Neural progenitor cell (in vitro differentiated cells): ENCODE measurements at places on chromosomes 5 and 9. TPM values are rescaled to one million over a fixed set of nuclear protein-coding genes. Genes with fewer than 3 reads are reported as not detected.

- no peaks in the 10 kb centered on the region for H3K36me3 ChIP-seq
- H3K27me3 ChIP-seq, result no peaks in the 10 kb centered on the region
- H3K27ac ChIP-seq, result no peak overlapping the region
- no peak overlapping the region for H3K4me3 ChIP-seq
- no peak for DNase-seq
Observed at GRCh38 chr5:172173564-172174153, 14.4 kb downstream of the STK10 start.

DNA sequence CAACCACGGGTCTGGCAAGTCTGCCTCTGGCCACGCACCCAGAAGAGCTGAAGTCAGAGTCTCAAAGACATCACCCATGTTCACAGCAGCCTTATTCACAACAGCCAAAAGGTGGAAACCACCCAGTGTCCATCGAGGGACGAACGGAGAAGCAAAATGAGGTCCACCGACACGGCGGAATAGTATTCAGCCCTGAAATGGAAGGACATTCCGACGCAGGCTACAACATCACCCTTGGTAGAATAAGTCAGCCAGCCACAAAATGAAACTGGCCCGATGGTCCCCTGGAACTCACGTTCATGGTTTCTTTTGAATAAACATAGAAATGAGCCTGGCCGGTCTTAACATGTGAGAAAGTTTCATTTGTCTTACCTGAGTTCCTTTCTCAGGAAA lies 16.9 kb downstream of the CCDC187 start:
- no peaks in the 10 kb centered on the region for H3K36me3 ChIP-seq
- H3K4me3 ChIP-seq, result no peak overlapping the region
- DNase-seq, result no peak

GRCh38 chr9:133210202-133210532 lies 1.1 kb upstream of the OBP2B start:
- H3K27ac ChIP-seq, result no peak overlapping the region
- H3K4me3 ChIP-seq, result no peak overlapping the region
- no peak for DNase-seq
- no peaks in the 10 kb centered on the region for H3K4me1 ChIP-seq
- H3K27me3 ChIP-seq, result peaks cover 74% of the 10 kb centered on the region

GRCh38 chr9:27749838-27750237 lies 176.6 kb upstream of the C9orf72 start:
- no peak for DNase-seq
- peaks cover 38% of the 10 kb centered on the region for H3K27me3 ChIP-seq
- H3K36me3 ChIP-seq, result no peaks in the 10 kb centered on the region
- H3K4me1 ChIP-seq, result no peaks in the 10 kb centered on the region

- H3K36me3 ChIP-seq, result no peaks in the 10 kb centered on the region
- no peaks in the 10 kb centered on the region for H3K27me3 ChIP-seq
- H3K4me1 ChIP-seq, result no peaks in the 10 kb centered on the region
- no peak overlapping the region for H3K27ac ChIP-seq
- DNase-seq, result no peak
Observed at GRCh38 chr5:69039829-69040228, 54.0 kb upstream of the SLC30A5 start.

DNA sequence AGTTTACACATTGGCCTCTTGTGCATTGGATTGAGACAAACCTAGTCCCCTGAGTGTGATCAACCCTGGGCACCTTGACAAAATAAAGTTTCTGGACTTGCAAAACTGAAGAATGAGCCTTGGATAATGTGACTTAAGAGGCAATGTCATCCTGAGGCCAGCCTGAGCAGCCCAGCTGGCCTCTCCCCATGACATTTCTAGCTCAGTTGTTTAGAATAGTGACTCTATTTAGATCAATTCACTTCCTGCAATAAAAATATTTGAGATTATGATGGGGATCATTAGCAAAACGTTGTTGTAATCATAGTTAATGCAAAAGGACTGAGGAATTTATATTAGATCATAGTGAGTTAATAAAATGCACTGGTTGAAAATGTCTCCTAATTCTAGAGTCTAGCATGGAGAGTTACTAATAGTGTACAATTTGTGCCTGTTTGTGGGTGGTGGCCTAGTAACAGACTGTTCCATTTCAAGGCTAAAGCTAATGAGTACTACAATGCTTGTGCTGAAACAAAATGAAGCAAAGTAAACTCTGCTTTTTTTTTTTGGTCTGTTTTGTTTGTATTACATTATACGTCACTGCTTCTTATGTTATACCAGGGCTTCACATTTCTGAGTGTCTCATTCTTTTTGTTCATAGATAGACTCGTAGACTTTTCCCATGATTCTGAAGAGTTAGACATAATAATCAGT lies 10.9 kb upstream of the RHOBTB3 start:
- H3K4me1 ChIP-seq, result no peaks in the 10 kb centered on the region
- no peak overlapping the region for H3K27ac ChIP-seq
- DNase-seq, result no peak
- no peaks in the 10 kb centered on the region for H3K27me3 ChIP-seq
- H3K36me3 ChIP-seq, result no peaks in the 10 kb centered on the region

DNA sequence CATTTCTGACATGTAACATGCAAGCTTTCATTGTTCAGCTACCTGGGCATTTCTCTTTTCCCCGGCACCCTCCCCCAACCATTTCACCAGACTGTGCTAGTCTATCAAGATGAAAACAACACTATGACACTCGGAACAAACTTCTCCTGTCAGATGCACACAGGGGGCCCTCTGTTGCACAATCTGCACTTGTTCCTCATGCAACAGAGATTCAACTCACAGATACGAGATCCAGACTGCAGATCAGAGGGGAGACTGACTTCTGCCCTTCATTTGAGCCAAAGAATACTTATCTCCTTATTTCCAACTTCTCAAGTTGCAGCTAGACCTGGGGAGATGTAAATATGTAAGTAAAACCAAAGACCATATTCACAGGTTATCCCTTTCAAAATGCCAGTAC lies 15.7 kb upstream of the FST start:
- no peak overlapping the region for H3K27ac ChIP-seq
- H3K27me3 ChIP-seq, result no peaks in the 10 kb centered on the region
- H3K36me3 ChIP-seq, result no peaks in the 10 kb centered on the region

- no peak for DNase-seq
- no peak overlapping the region for H3K27ac ChIP-seq
- H3K36me3 ChIP-seq, result no peaks in the 10 kb centered on the region
Observed at GRCh38 chr5:139275536-139275935, 18.0 kb upstream of the MATR3 start.

DNA sequence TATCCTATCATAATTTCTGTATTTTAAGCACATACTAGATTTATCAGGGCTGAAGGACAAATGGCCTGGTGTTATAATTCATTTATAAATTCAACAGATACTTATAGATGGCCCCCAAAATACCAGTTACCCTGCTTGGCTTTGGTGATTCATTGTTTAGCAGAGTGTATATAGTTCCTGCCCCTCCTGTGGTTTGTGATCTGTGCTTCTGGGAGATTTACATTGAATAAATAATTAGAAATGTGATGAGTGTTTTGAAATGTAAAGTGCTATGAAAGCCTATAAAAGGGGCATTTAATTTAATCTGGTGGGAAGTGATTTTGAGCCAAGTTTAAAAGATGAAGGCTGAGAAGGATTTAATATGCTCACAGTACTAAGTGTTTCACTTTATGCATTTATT lies 36.7 kb upstream of the ZCCHC7 start:
- no peaks in the 10 kb centered on the region for H3K36me3 ChIP-seq
- H3K27me3 ChIP-seq, result peaks cover 6% of the 10 kb centered on the region
- DNase-seq, result no peak
- peaks cover 4% of the 10 kb centered on the region for H3K4me1 ChIP-seq
- H3K4me3 ChIP-seq, result no peak overlapping the region

GRCh38 chr5:172933238-172933637 lies 26.0 kb upstream of the RPL26L1 start:
- no peaks in the 10 kb centered on the region for H3K36me3 ChIP-seq
- no peaks in the 10 kb centered on the region for H3K27me3 ChIP-seq
- H3K4me3 ChIP-seq, result no peak overlapping the region
- H3K4me1 ChIP-seq, result no peaks in the 10 kb centered on the region
- DNase-seq, result no peak

GRCh38 chr9:3941758-3942157 lies 358.1 kb downstream of the GLIS3 start:
- H3K27ac ChIP-seq, result no peak overlapping the region
- no peak for DNase-seq
- peaks cover 37% of the 10 kb centered on the region for H3K4me1 ChIP-seq

- no peaks in the 10 kb centered on the region for H3K27me3 ChIP-seq
- H3K4me3 ChIP-seq, result no peak overlapping the region
- no peak overlapping the region for H3K27ac ChIP-seq
- peaks cover 9% of the 10 kb centered on the region for H3K4me1 ChIP-seq
Observed at GRCh38 chr9:4425319-4426045, 64.8 kb upstream of the SLC1A1 start.

DNA sequence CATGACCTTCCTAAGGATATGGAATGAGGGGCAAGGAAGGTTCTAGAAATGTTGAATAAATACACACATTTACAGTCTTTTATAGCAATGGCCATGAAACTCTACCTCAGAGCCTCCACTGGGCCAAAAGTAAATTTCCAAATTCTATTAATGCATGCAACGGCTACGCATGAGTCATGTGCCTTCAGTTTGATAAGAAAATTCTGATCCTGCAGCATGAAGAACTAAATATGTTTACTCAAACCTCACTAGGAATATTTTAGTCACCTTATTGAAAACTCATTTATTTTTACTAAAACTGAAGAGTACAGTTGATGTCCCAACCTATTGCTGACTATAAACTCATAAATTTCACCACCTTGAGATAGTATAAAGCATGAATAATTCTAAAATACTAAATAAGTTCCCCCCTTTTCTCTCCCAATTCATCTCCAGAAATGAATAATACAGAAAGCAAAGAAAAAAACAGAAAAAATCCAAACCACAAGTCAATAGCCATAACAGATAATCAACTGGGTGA lies 92.4 kb downstream of the GNAQ start:
- H3K4me1 ChIP-seq, result no peaks in the 10 kb centered on the region
- H3K27me3 ChIP-seq, result no peaks in the 10 kb centered on the region
- no peak overlapping the region for H3K27ac ChIP-seq
- H3K4me3 ChIP-seq, result no peak overlapping the region

- no peaks in the 10 kb centered on the region for H3K4me1 ChIP-seq
- H3K36me3 ChIP-seq, result no peaks in the 10 kb centered on the region
- H3K4me3 ChIP-seq, result no peak overlapping the region
Observed at GRCh38 chr5:2007878-2008501, 125.3 kb upstream of the IRX4 start.

AHRR gene
- total RNA-seq, result 0.34 and 0.68 TPM in 2 replicates

FAM153A gene
- 0.50 TPM in 1 of 2 replicates, not detected in the other for total RNA-seq

TERT gene
- 2.4 and 14.8 TPM in 2 replicates for total RNA-seq

IL13 gene
- not detected in 2 replicates for total RNA-seq

EQTN gene
- 2.0 and 3.4 TPM in 2 replicates for total RNA-seq

RELL2 gene
- total RNA-seq, result 0.30 and 3.9 TPM in 2 replicates

NDUFA8 gene
- 33.6 and 49.6 TPM in 2 replicates for total RNA-seq
